ENCODE measurements at places on chromosomes 3 and 15. TPM values are rescaled to one million over a fixed set of nuclear protein-coding genes. Genes with fewer than 3 reads are reported as not detected.

The PLA2G4B gene
- 7.6 TPM for total RNA-seq

The WDR93 gene
- 3.0 TPM for total RNA-seq

The CPB1 gene
- total RNA-seq = 9.9 TPM

The COL6A5 gene
- not detected for total RNA-seq

The CCDC191 gene
- total RNA-seq = 4.6 TPM

The OR4F15 gene
- not detected for total RNA-seq

The SATB1 gene
- total RNA-seq = 51.7 TPM

The CAND2 gene
- total RNA-seq = 8.4 TPM

The GRK7 gene
- total RNA-seq = 0.17 TPM

The ZDHHC23 gene
- 10.1 TPM for total RNA-seq

DNA sequence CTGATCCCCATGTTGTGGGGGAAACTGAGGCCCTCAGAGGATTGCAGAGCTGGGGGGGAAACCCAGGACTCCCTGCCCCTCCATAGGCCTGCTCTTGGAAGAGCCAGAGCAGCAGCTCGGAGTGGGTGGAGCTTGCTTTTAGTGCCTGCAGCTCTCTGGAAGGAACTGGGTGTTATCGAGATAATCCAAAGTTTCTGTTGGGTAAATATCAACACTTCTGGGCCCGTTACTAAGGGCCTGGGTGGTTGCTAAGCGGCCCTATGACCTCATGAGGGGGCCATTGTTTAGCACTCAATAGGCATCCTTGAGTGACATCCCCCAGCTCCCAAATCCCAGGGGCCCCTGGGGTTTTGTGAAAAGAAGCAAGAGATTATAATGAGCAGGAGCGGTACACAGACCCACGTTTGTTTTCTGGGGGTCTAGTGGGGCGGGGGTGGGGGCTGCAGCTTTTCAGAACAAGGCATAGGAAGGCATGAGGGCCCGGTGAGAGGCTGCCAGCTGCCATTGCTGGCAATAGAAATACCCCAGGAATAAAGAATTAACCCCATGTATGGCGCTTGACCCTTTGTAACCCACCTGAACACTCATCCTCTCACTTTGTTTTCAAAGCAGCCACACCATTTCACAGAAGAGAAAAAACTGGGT lies 48.3 kb upstream of the ATP2B2 start:
- no peak overlapping the region for H3K27ac ChIP-seq
- DNase-seq = no peak
- no peaks in the 10 kb centered on the region for H3K4me1 ChIP-seq
- no peak overlapping the region for H3K4me3 ChIP-seq
- no peaks in the 10 kb centered on the region for H3K27me3 ChIP-seq
- no peaks in the 10 kb centered on the region for H3K36me3 ChIP-seq

DNA sequence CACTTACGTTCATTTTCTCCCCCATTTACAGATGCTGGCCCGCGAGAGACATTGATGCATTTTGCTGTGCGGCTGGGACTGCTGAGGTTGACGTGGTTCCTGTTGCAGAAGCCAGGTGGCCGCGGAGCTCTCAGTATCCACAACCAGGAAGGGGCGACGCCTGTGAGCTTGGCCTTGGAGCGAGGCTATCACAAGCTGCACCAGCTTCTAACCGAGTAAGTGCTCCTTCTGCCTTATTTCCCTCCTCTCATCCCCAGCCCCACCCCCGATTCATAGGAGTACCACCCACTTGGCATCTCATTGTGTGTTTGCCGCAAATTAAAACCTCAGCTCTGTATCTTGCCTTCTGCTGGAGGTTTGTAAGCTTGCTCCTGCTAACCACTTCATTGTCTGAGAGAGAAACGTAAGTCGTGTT lies 163.3 kb downstream of the AKAP13 start:
- peak overlapping the region; percentile 12 for H3K4me3 ChIP-seq
- H3K27ac ChIP-seq = peak overlapping the region; percentile 67
- peak; percentile 83 for DNase-seq
- H3K4me1 ChIP-seq = no peaks in the 10 kb centered on the region
- H3K36me3 ChIP-seq = no peaks in the 10 kb centered on the region

- DNase-seq = no peak
- no peaks in the 10 kb centered on the region for H3K36me3 ChIP-seq
- H3K27ac ChIP-seq = no peak overlapping the region
- no peaks in the 10 kb centered on the region for H3K27me3 ChIP-seq
- H3K4me1 ChIP-seq = no peaks in the 10 kb centered on the region
- H3K4me3 ChIP-seq = no peak overlapping the region
Observed at GRCh38 chr15:50166216-50166615, 15.8 kb upstream of the SLC27A2 start.

- no peaks in the 10 kb centered on the region for H3K27me3 ChIP-seq
- H3K36me3 ChIP-seq = no peaks in the 10 kb centered on the region
- DNase-seq = no peak
- H3K4me1 ChIP-seq = no peaks in the 10 kb centered on the region
- no peak overlapping the region for H3K27ac ChIP-seq
Observed at GRCh38 chr3:53519065-53519709, 24.8 kb downstream of the CACNA1D start.

DNA sequence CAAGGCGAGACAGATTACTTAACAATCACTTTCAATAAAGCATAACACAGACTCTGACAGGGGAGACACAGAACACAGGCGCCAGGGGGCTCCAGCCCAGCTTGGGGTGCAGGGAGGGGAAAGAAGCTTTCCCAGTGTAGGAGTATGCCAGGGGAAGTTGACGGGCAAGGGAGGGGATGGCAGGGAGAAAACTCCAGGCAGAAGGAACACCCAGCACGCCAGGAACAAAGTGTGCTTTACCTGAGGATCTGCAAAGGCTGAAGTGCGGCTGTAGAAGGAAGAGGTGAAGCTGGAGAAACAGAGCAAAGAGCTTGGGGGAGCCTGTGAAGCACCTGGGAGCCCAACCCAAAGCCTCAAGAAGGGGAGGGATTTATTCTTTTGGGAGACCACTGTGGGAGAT lies 12.1 kb downstream of the RGMA start:
- H3K36me3 ChIP-seq = no peaks in the 10 kb centered on the region
- no peak for DNase-seq
- H3K27me3 ChIP-seq = no peaks in the 10 kb centered on the region
- no peak overlapping the region for H3K4me3 ChIP-seq

DNA sequence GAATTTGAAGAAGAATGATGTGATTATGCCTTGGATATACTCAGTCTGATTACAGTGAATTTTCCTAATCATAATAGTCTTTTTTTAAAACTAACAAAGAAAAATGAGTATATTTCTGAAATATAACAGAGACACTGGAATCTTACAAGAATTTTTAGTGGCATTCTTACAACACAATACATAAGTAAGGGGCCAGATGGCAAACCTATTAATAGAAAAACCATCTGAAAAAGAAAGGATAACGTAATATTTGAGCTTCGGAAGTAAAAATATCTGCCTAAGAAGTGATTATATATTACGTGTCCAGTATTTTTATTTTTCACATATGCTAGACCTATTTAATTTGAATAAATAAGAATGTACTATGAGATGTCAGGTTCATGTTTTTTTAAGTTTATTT lies 452.8 kb downstream of the NAALADL2 start:
- H3K27me3 ChIP-seq = no peaks in the 10 kb centered on the region
- no peak for DNase-seq
- H3K27ac ChIP-seq = no peak overlapping the region
- H3K36me3 ChIP-seq = no peaks in the 10 kb centered on the region
- no peak overlapping the region for H3K4me3 ChIP-seq

GRCh38 chr15:40410476-40410875 lies 4.9 kb downstream of the IVD start:
- DNase-seq = no peak
- H3K4me3 ChIP-seq = no peak overlapping the region
- H3K4me1 ChIP-seq = peaks cover 4% of the 10 kb centered on the region
- H3K27me3 ChIP-seq = no peaks in the 10 kb centered on the region
- peaks cover 4% of the 10 kb centered on the region for H3K36me3 ChIP-seq

DNA sequence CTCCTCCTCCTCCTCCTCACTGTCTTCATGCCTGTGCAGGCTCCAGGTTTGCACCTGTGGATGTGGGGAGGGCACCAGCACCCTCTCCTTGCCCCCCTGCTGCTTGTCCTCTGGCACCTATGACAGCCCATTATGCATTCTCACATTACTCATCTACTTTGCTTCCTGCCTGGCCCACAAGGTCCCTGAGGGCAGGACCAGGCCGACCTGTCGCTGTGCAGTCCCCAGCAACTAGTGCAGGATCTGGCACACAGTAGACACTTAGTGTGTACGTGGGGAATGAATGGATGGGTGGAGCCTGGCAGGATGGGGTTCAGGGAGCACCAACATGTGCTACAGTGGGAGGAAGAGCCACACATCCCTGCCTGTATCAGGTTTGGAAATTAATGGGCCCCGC lies 58.3 kb upstream of the TMEM115 start:
- H3K4me3 ChIP-seq = no peak overlapping the region
- no peaks in the 10 kb centered on the region for H3K27me3 ChIP-seq
- no peak for DNase-seq

GRCh38 chr3:28980631-28981030 lies 300.2 kb upstream of the RBMS3 start:
- no peaks in the 10 kb centered on the region for H3K4me1 ChIP-seq
- H3K27me3 ChIP-seq = no peaks in the 10 kb centered on the region
- H3K36me3 ChIP-seq = no peaks in the 10 kb centered on the region

- no peak for DNase-seq
- no peaks in the 10 kb centered on the region for H3K27me3 ChIP-seq
- H3K36me3 ChIP-seq = no peaks in the 10 kb centered on the region
- H3K4me3 ChIP-seq = no peak overlapping the region
- no peak overlapping the region for H3K27ac ChIP-seq
- no peaks in the 10 kb centered on the region for H3K4me1 ChIP-seq
Observed at GRCh38 chr3:113698956-113699355, 2.5 kb upstream of the USF3 start.

- no peaks in the 10 kb centered on the region for H3K36me3 ChIP-seq
- no peaks in the 10 kb centered on the region for H3K27me3 ChIP-seq
- H3K4me1 ChIP-seq = no peaks in the 10 kb centered on the region
- H3K4me3 ChIP-seq = no peak overlapping the region
- H3K27ac ChIP-seq = no peak overlapping the region
- DNase-seq = no peak
Observed at GRCh38 chr3:116097226-116097625, 348.1 kb downstream of the LSAMP start.

GRCh38 chr3:129829640-129830039 lies 63.9 kb downstream of the TMCC1 start:
- no peaks in the 10 kb centered on the region for H3K4me1 ChIP-seq
- H3K27me3 ChIP-seq = no peaks in the 10 kb centered on the region
- no peak overlapping the region for H3K4me3 ChIP-seq
- peak overlapping the region; percentile 19 for H3K27ac ChIP-seq
- H3K36me3 ChIP-seq = no peaks in the 10 kb centered on the region

DNA sequence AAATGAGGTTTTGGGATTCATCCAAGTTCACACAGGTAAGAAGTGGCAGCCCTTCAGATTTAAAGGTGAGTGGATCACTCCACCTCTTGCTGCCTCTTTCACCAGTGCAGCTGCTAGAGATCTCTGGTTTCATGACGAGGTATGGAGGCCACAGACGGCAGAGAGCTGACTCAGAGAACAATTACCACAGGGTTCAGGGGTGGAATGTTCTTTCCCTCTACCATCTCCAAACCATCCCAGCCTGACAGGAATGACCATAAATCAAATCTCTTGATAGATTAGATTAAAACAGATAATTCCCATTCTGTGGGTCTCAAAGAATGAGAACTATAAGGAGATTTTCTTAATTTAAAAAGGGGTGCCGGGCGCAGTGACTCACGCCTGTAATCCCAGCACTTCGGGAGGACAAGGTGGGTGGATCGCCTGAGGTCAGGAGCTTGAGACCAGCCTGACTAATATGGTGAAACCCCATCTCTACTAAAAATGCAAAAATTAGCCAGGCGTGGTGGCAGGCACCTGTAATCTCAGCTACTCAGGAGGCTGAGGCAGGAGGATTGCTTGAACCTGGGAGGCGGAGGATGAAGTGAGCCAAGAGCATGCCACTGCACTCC lies 174.2 kb upstream of the ATP11B start:
- H3K4me1 ChIP-seq = no peaks in the 10 kb centered on the region
- H3K27me3 ChIP-seq = no peaks in the 10 kb centered on the region
- H3K36me3 ChIP-seq = no peaks in the 10 kb centered on the region
- no peak overlapping the region for H3K4me3 ChIP-seq
- no peak for DNase-seq

DNA sequence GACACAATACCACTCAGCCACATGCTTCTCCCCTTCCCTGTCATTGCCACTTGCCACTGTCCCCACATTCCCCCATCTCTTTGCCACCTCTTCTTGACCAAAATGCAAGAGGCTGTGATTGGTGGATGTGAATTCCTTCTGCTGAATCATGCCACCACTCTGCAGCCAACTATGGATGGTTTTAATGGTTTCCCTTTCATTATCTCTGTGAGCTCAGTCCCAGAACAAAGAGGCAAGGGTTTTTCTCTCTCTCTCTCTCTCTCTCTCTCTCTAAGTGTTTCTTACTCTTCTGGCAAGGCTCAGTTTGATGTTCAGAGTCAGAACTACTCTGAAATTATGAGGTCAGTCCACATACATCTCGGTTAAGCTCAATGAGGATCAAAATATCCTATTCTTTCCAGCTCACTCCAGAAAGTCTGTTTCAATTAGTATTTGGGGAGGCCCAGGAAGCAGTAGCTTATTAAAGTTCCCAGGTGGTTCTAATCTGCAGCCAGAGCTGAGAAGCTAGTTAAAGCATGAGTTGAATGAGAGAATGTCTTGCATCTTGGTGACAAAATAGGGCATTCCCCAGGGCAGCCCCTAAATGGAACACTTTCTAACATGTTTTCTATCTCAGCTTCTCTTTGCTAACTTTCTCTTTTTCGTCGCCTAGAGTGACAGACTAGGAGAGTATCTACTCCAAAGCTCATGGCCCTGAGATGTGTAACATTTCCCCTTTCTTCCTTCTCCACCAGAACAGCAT lies 8.5 kb upstream of the ILDR1 start:
- DNase-seq = no peak

GRCh38 chr3:41521010-41521655 lies 321.8 kb downstream of the CTNNB1 start:
- no peaks in the 10 kb centered on the region for H3K27me3 ChIP-seq
- no peaks in the 10 kb centered on the region for H3K4me1 ChIP-seq
- no peaks in the 10 kb centered on the region for H3K36me3 ChIP-seq
- no peak overlapping the region for H3K27ac ChIP-seq
- H3K4me3 ChIP-seq = no peak overlapping the region

GRCh38 chr15:31367021-31367729 lies 40.5 kb downstream of the KLF13 start:
- no peaks in the 10 kb centered on the region for H3K27me3 ChIP-seq
- no peak overlapping the region for H3K4me3 ChIP-seq
- peak overlapping the region; percentile 84 for H3K27ac ChIP-seq
- no peak for DNase-seq

DNA sequence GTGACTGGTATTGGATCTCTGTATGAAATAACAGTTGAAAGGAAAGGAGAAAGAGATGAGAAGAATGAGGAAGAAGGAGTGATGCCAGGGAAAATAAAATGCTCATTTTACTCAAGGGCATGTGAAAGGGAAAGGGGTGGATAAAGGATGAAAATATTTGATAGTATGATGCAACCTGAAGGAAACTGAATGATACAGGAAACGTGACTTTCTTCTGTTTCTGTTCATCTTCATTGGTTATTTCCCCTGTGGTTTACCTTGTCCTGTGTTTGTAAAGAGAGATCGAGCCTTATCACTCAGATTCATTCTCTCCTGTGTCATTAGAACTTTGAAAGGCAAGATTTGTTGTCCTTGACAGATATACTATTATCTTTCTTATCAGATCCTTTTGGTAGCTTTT lies 243.6 kb upstream of the SLITRK3 start:
- no peaks in the 10 kb centered on the region for H3K4me1 ChIP-seq
- no peak for DNase-seq
- no peak overlapping the region for H3K4me3 ChIP-seq
- H3K36me3 ChIP-seq = no peaks in the 10 kb centered on the region
- H3K27me3 ChIP-seq = no peaks in the 10 kb centered on the region
- no peak overlapping the region for H3K27ac ChIP-seq

- no peaks in the 10 kb centered on the region for H3K27me3 ChIP-seq
- DNase-seq = no peak
- no peaks in the 10 kb centered on the region for H3K4me1 ChIP-seq
- H3K36me3 ChIP-seq = no peaks in the 10 kb centered on the region
- no peak overlapping the region for H3K27ac ChIP-seq
- no peak overlapping the region for H3K4me3 ChIP-seq
Observed at GRCh38 chr3:167913219-167913835, 177.8 kb downstream of the SERPINI1 start.

Data from prostate gland (tissue), 2 donors.